NCI-H187 (cell line): ENCODE measurements at places on chromosomes 2 and 18.

GRCh38 chr18:38497266-38497665 lies 931.7 kb upstream of the CELF4 start:
- DNase-seq, result no peak

- DNase-seq, result no peak
Observed at GRCh38 chr2:133573491-133574162, 5.4 kb upstream of the NCKAP5 start.

GRCh38 chr2:210162466-210163124 lies 8.6 kb downstream of the KANSL1L start:
- DNase-seq, result no peak

DNA sequence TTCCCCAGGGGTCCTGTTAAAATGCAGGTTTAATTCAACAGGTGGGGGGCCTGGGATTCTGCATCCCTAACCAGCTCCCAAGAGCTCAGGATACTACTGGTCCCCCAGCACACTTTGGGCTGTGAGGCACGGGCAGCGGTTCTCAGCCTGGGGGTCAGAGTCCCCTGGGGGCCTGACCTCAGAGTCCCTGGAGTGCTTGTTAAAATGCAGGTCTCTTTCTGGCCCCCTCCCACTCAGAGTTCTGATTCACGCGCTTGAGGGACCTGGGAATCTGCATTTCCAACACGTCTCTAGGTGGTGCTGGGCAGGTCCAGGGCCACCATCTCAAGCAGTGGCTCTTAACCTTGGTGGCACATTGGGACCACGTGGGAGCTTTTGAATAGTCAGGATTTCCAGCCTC lies 2.8 kb upstream of the OTOS start:
- no peak for DNase-seq

- no peak for DNase-seq
Observed at GRCh38 chr2:68911246-68911645, 40.0 kb upstream of the BMP10 start.

DNA sequence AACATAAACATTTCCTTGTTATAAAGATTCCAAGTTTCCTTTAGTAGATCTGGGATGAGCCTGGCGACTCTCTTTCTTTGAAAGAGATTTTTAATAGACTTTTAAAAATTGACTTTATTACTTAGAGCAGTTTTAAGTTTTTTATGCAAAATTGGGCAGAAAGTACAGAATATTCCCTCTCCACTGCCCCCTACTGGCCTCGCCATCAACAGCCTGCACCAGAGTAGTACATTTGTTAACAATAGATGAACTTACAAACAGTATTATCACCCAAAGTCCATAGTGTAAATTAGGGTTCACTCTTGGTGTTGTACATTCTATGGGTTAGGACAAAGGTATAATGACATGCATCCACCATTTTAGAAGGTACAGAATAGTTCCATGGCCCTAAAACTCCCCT lies 3.9 kb downstream of the MAP3K19 start:
- no peak for DNase-seq

GRCh38 chr18:39620551-39621168 lies 2055.1 kb upstream of the CELF4 start:
- DNase-seq, result no peak

- DNase-seq, result no peak
Observed at GRCh38 chr2:80014637-80015036, 289.9 kb downstream of the LRRTM1 start.

GRCh38 chr2:28326881-28327505 lies 65.7 kb upstream of the FOSL2 start:
- no peak for DNase-seq

GRCh38 chr2:204250692-204251091 lies 294.6 kb upstream of the PARD3B start:
- DNase-seq, result no peak

DNA sequence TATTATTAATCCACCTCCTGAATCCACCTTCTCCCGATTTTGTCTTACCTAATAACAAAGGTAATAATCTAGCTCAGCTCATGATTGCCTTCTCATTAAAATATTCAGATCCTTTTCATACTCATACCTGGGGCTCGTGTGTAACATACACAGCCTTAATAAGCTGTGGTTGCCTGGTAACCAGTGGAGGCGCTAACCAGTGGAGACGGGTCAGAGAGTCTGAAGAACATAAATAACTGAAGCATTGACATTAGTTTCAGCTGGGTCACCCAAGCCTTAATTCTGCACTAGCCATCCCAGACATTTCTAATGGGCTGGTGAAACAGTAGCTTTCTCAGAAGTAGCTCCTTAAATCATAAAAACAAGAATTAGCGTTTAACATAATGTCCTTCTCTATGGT lies 14.8 kb upstream of the DTNA start:
- no peak for DNase-seq

DNA sequence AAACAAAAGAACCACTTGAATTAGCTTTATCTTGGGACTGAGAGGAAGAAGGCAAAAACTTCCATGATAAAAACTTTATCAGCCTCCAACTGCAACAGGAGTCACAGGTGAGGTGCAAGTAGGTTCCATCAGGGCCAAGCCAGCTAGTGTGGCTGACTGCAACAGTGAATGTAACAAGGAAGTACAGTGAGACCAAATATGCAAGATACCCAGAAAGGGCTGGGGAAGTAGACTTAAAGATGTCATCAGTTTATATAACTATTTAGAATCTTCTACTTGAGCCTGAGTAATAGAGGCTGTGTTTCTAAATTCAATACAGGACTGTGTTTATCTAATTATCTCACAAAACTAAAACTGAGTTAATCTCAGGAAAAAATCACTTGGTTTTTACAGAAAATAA lies 14.8 kb downstream of the PLEKHM3 start:
- DNase-seq, result no peak
